ENCODE measurements at places on chromosomes 1 and 21.

GRCh38 chr1:191870490-191870889, 287.8 kb upstream of the RGS18 start:
- no peak for DNase-seq

DNA sequence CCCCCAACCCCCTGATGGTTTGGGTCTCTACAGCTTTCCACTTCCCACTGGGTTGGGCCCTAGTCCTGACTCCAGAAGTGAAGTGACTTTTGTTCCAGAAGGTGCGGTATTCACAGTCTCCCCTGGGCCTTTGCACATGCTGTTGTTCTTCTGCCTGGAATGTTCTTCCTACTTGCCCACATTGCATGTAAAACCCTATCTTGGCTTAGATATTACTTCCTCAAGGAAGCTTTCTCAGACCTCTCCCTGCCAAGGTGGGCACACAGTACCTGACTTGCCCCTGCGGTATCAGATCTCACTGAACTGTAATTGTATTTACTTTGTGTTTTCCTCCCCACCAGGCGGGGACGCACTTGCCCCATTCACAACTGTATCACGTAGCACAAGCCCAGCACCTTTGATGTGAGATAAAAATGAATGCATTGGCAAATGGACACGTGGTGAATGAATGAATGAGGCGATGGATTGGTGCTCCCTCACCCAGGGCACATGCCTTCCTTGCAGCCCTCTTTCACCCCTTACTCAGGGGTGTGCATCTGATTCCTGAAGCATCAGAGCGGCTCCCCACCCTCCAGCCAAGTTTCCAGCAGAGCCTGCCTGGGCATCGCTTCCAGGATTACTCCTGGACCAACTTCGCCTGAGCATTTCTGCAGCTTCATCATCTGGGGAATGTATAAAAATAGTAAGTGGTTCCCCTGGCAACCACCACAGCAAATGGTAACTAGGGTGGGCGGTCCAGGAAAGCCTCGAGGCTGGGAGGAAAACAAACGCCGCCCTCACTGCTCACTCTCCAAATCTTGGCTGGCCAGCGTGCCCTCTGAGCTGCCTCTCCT, 19.8 kb downstream of the NENF start:
- DNase-seq, result no peak

- peak; percentile 61 for DNase-seq
Measured at GRCh38 chr1:224170748-224171478, 12.1 kb upstream of the DEGS1 start.

DNA sequence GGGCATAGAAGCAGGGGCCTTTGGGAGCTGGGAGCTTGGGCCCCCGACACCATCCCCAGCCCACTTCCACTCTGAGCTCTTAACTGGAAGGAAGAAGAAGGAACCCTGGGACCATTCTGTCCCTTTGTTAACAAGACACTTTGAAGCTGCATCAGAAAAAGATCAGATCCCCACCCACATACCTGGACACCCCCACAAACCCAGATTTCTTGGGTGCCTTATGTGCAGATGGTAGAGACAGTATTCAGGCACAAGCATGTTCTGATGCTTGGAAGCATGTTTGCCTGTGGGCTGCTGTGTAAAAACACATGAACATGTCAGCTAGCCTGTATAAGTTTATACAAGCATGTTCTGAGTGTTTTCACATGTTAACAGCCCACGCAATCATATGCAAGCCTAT, 3.7 kb downstream of the DLGAP3 start:
- no peak for DNase-seq

- DNase-seq, result no peak
Measured at GRCh38 chr1:62588000-62588399, 9.3 kb upstream of the ANGPTL3 start.

- DNase-seq, result no peak
Measured at GRCh38 chr1:5751833-5752745, 240.1 kb downstream of the NPHP4 start.

DNA sequence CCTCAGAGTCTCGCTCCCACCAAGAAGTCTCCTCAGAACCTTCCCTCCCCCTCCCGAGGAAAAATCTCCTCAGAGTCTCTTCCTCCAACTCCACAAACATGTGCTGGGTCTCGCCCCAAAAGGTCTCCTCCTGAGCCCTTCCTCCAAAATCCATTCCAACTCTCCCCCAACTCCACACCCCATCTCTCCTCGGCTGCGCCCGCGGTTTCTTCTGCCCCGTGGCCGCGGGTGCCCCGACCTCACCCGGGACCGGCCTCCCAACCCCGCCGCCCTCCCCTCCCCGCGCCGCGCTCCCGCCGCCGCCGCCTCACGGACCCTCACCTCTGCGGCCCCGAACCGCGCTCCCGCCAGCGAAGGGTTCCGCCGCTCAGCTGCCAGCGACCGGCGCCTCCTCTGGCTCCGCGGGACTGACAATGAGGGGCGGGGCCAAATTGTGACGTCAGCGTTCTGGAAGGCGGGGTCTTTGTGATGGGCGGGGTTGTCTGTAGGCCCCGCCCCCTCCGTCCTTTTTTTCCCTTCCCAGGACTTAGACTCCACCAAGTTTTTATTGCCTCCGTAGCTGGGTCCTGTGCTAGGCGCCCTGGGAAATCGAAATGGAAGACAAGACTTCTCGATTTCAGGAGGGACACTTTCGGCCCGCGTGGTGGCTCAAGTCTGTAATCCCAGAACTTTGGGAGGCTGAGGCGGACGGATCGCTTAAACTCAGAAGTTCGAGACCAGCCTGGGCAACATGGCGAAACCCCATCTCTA, at the start of gene LUZP1:
TSS of gene LUZP1 (minus strand) at position 412 of the 750 bp plus-strand sequence.
- DNase-seq, result peak; percentile 90

- no peak for DNase-seq
Measured at GRCh38 chr1:110928191-110928590, 35.5 kb downstream of the LRIF1 start.

DNA sequence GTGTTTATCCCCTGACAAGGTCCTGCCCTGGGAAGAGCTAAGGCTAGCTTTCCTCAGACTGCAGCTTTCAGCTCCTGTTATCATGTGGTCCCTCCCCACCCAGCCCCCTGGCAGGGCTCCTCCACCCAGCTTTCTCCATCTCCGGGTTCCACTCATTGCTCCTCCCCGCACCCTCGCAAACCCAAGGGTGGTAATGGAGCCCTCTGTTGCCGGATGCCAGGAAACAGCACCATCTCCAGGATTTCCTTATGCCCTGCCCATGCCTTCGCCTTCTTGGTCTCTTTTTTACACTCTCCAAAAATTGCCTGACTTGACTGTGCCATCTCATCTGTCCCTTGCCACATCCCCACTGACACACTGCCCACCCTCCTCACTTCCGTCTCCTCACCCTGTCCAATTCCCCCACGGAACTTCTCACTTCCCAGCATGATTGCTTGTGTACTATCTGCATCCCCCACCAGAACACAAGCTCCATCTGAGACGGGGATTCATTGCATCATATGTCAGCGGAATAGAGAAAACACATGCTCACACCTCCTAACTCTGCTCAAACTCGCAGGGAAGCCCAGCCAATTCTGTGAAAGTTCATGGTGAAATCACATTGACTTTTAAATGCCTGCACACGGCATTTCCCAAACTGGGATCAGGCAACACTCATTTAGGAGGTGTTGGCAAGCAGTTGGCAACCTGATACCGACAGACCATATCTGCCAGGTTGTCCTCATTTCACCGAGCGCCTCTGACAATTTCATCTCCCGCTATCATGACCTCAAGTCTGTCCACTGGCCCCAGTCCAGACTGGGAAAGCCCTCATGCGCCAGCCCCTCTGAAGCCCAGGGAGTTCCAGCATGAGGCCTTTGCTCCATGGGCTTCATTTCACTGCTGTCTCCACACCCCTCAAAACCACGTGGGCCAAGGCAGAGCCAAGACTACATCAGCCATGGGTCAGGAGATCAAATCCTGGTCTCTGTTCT, 201.1 kb downstream of the MATN1 start:
- DNase-seq, result no peak

DNA sequence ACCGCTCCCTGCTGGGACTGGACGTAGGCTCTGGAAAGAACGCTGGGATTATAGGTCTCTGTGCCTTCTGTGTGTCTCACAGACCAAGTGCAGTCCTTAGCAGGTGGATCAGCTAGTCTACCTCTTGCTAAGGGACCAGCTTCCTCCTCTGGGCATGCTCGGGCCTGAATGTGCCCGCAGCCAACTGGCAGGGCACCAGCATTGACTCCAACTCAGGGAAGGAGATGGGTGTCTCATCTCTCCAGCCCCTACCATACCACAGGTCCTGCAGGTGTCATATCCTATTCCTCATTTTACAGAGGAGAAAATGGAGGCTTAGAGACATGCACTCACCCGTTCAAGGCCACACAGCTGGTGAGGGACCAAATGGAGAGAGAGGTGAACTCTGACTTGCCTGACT, 340.2 kb downstream of the PTPRU start:
- no peak for DNase-seq

DNA sequence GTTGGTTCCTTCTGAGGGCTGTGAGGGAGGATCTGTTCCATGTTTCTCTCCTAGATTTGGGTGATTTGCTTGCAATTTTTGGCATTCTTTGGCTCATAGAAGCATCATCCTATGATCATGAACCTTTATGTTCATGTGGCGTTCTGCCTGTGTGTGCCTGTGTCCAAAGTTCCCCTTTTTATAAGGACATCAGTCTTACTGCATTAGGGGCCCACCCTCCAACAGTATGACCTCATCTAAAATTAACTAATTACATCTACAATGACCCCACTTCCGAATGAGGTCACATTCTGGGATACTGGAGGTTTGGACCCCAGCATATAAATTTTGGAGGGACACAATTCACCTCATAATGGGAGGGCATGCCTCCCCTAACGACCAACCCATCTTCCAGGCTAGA, 12.8 kb upstream of the CAMK1G start:
- no peak for DNase-seq

DNA sequence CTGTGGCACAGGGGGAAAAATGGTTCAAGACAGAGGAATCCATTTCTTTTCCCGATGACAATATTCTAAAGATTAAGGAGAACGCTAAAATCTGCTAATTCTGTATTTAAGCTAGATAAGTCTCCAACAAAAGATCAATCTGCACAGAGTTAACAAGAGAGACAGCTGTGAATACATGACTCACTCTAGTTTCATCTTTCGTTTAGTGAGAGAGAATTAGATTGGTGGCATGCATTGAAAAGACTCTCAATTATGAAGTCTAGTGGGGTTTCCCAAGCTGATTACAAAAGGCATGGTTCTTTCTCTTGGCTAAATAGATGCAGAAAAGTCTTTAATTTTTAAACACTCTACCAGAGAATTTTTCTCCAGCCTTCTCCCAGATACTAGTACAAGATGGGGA, 34.4 kb downstream of the CAPN9 start:
- DNase-seq, result no peak

GRCh38 chr1:227219715-227220292, 98.5 kb downstream of the CDC42BPA start:
- no peak for DNase-seq

DNA sequence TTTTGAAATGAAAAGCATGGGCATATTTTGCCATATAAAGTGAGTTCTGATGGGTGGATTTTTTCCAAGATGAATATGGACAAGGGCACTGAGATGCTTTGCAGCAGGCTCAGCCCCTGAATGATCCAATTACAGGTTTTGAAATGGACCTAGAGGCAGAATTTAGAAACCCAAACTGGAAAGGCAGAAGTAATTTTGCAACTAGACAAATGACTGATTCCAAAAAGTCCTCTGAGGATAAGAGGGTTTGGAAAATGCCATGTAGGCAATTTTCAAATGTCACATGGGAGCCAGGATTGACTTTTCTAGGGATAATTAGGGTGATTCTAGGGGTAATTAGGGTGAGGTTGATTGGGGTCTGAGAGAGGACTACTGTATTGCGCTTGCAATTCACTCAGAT, 148.9 kb upstream of the ZNF648 start:
- DNase-seq, result no peak

GRCh38 chr1:5571438-5571837, 420.8 kb downstream of the NPHP4 start:
- DNase-seq, result no peak

DNA sequence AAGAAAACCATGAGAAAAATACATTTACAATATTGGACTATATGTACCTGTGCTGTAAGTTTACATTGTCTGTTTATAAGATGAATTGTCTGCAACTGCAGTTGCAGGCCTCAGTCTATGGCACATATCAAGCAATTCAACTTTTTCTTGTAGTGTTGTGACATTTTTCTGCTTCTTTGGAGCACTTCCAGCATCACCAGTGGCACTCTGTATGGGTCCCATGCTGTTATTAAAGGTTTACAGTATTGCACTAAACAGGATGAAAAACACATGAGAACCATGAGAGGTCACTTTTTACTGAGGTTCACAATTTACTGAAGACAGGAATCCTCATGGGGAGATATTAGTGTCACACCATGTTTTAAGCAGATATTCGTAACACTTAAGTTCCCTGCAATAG, 118.6 kb downstream of the GRIK1 start:
- no peak for DNase-seq

GRCh38 chr1:221477252-221477651, 264.6 kb downstream of the DUSP10 start:
- no peak for DNase-seq

DNA sequence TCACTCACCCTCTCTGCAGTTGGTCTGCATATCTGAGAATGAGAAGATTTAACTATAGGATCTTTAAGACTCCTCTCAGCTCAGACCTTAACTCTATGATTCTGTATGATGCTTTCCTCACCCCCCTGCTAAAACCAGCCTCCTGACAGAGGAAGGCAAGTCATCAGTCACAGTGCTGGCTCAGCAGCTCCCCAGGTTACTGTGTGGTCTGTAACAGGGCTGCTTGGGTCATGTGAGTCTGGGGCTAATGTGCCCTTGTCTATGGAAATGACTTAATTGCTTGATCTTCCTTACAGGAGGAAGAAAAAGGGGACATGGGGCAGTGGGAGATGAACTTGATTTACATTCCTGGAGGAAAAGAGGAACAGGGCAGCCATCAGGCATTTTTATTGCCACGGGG, 625.6 kb downstream of the PTPRU start:
- no peak for DNase-seq

DNA sequence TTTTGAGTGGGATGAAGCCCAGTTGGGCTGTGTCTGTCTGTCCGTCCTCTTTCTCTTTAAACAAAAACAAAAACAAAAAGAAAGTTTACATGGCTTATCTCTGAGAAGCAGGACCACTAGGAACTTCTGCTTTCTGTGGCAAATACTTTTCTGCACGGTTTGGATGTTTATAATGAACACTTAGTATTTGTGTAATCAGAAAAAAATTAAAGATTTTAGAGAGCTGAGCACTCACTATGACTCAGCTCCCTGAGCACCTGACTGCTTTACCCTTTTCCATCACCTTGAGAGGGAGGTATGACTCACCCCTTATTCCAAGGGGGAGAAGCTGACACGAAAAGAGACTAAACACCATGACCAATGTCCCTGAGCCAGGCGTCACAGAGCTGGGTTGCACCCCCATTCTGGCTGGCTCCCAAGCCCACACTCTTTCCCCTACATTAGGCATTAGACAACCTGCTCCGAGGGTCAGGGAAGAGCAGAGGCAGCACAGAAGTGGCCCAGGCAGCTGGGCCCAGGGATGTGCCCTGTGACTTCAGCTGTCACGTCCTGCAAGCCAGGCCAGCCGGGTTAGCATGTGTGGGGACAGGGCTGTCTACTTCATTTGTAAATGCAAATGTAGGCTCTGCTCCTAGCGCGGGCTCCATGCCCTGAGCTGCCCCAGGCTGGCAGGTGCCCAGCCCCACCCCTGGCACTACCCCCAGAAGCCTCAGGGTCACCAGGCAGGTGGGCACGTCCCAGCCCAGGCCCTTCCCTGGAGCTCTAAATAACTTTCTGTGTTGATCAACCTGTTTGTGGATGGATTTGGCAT, 30.4 kb downstream of the RAP1GAP start:
- no peak for DNase-seq

- no peak for DNase-seq
Measured at GRCh38 chr1:85445906-85446305, 19.1 kb downstream of the DDAH1 start.

GRCh38 chr1:228184152-228184551, 18.5 kb downstream of the IBA57 start:
- DNase-seq, result peak; percentile 29

Data from D341Med (cell line).